COR-L47 (cell line): ENCODE measurements at places on chromosomes 7 and 10.

- DNase-seq, result no peak
Observed at GRCh38 chr7:17195576-17195975, 102.9 kb upstream of the AHR start.

GRCh38 chr7:35004531-35005095, 32.7 kb downstream of the DPY19L1 start:
- DNase-seq, result no peak

DNA sequence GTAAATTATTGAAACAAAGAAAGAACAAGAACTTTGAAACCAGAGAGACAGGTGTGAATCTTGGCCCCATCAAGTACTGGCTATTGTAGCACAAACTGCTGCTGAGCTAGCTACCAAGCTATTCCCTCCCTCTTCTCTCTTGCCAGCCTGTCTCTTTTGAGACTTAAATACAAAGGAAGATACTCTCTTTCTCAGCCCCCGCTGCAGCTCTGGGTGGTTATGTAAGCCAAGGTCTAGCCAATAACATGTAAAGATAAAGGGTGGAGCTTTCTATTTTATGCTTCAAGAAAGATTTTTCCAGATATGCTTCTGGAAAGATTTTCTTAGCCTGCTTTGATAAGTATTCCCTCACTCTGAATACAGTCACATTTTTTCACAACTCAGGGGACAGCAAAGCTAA, 17.2 kb downstream of the BAZ1B start:
- DNase-seq, result no peak

DNA sequence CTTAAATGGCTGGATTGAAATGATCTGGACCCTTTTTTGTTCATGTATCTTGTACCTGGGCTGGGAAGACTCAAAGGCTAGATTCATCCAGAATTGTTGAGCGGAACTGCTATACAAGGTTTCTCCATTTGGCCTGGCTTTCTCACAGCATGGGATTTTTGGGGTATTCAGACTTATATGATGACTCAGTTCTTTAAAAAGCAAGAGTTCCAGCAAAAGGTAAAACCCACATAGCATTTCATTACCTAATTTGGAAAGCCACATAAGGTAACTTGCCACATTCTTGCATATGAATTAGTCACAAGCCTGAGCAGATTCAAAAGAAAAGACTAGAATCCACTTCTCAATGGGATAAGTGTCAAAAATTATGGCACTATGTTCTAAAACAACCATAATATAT, 137.4 kb downstream of the HGF start:
- DNase-seq, result no peak

GRCh38 chr7:17495655-17496394, 197.4 kb downstream of the AHR start:
- no peak for DNase-seq

DNA sequence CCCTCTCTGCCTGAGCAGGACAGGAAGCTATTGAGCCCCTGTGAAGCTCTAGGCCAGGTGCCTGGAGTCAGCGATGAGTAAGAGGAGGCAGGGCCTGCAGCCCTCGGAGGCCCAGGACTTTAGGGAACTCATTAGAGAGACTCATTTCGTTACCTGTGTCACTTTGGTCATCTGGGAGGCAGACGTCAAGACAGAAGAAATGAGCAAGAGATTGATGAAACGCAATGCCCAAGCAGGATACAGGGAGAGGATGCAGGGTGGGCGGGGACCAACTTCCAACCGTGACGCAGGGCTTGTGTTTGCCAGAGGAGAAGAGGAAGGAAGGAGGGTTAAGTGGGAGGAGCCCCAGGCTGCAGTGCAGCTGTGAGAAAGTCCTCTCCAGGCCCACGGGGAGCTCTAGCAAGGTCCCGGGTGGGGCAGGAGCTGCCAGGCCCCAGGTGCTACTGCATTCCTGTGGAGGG, 26.4 kb upstream of the GNA12 start:
- peak; percentile 35 for DNase-seq

- DNase-seq, result peak; percentile 43
Observed at GRCh38 chr7:12638851-12639456, 48.5 kb upstream of the ARL4A start.

DNA sequence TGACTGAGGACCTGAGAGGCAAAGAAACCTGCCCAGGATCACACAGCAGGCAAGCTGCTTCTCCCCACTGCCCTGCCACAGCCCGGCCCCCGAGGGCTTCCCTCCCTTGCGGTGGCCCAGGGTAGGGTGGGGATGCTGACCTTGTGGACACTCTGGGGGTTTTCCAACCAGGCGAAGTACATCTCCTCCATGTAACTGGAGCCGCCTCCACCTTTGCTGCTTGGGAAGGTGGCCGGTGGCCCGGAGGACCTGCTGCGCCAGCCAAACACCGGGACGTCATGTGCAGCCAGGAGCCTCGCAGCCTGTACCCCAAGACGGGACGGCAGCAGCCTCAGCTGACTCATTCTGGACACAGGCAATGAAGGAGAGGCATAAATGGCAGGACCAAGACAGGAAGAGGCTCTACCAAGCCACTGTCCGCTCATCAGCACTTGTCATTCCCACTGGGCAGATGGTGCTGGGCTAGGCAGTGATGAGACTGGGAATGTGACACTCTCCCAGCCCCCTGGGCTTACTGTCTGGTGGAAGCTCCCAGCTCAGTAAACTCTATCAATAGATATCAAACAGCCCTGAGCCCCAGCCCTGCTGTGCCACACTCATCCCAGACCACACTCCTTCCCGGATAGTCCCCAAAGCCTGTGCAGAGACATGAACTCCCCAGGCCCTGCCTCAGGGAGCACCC, 3.7 kb downstream of the OGDHL start:
- DNase-seq, result no peak

GRCh38 chr10:93940881-93941280, 47.1 kb downstream of the SLC35G1 start:
- no peak for DNase-seq
